ENCODE measurements at places on chromosomes 4 and X. TPM values are rescaled to one million over a fixed set of nuclear protein-coding genes. Genes with fewer than 3 reads are reported as not detected.

Gene PCDH7
- total RNA-seq: 0.07 TPM

Gene TKTL1
- not detected for total RNA-seq

Gene YTHDC1
- total RNA-seq: 32.9 TPM

Gene FAM9C
- not detected for total RNA-seq

Gene HTN1
- total RNA-seq: not detected

Gene LGI2
- 0.20 TPM for total RNA-seq

Gene PCDH19
- total RNA-seq: 0.24 TPM

Gene ASB12
- total RNA-seq: not detected

Gene NAP1L5
- 2.4 TPM for total RNA-seq

Gene NPNT
- 0.44 TPM for total RNA-seq

Gene ITGB1BP2
- total RNA-seq: 1.1 TPM

Gene FAM200B
- total RNA-seq: 31.7 TPM

Gene ANTXR2
- 3.5 TPM for total RNA-seq

Gene GSPT2
- 7.8 TPM for total RNA-seq

Gene COX7B
- 553 TPM for total RNA-seq

Gene PHEX
- total RNA-seq: 0.42 TPM

Gene CLGN
- 6.6 TPM for total RNA-seq

Gene RASL11B
- 0.08 TPM for total RNA-seq

Gene CFI
- 0.37 TPM for total RNA-seq

Gene COL4A6
- total RNA-seq: 15.7 TPM

Gene NSUN7
- total RNA-seq: 0.43 TPM

Gene HTR2C
- total RNA-seq: not detected

Gene MAGEB17
- not detected for total RNA-seq

Gene PLCXD1
- total RNA-seq: 24.0 TPM

Gene SORCS2
- 5.8 TPM for total RNA-seq

Gene FAM149A
- 1.1 TPM for total RNA-seq

Gene GAGE12H
- not detected for total RNA-seq

Gene PLAC8
- 1.1 TPM for total RNA-seq

Gene CXCL6
- not detected for total RNA-seq

Gene H2BW2
- total RNA-seq: not detected

Gene C4orf51
- not detected for total RNA-seq

Gene ART3
- not detected for total RNA-seq

Gene EXOC1L
- total RNA-seq: not detected

Gene DDX60
- total RNA-seq: 2.0 TPM

Gene TMEM47
- 1.2 TPM for total RNA-seq

Gene DMD
- total RNA-seq: not detected

Gene ATP1B4
- total RNA-seq: not detected

Gene FRMD7
- not detected for total RNA-seq

Gene RNF150
- total RNA-seq: 0.25 TPM

Gene PPP3CA
- total RNA-seq: 21.0 TPM

Gene EVC
- total RNA-seq: 10.6 TPM

Gene MAGIX
- 3.4 TPM for total RNA-seq

Gene PCDH11X
- not detected for total RNA-seq

Gene RASSF6
- total RNA-seq: 0.80 TPM

Gene TEX13C
- total RNA-seq: not detected

Gene TMPRSS11A
- total RNA-seq: not detected

Gene TNIP3
- total RNA-seq: 0.39 TPM

Gene P2RY4
- total RNA-seq: 0.06 TPM

Gene HS6ST2
- 0.17 TPM for total RNA-seq

Gene ASMT
- 0.15 TPM for total RNA-seq

Gene UGT2B15
- total RNA-seq: 0.07 TPM

Gene TXK
- 0.15 TPM for total RNA-seq

Gene PPM1K
- total RNA-seq: 1.3 TPM

Gene XAGE1B
- total RNA-seq: 224 TPM
